ENCODE measurements at places on chromosomes 13 and 19. TPM values are rescaled to one million over a fixed set of nuclear protein-coding genes. Genes with fewer than 3 reads are reported as not detected.

The PSG4 gene
- 0.71 TPM for total RNA-seq

The CGB2 gene
- not detected for total RNA-seq

The ACTMAP gene
- total RNA-seq: 17.5 TPM

The LCP1 gene
- 0.26 TPM for total RNA-seq

The KCNRG gene
- total RNA-seq: 0.71 TPM

The ZNF530 gene
- 5.6 TPM for total RNA-seq

The RUVBL2 gene
- total RNA-seq: 232 TPM

The PTH2 gene
- total RNA-seq: not detected

The OVOL3 gene
- total RNA-seq: 0.36 TPM

The ACP4 gene
- total RNA-seq: not detected

The LYPD3 gene
- 0.22 TPM for total RNA-seq

The CEACAM6 gene
- total RNA-seq: 20.6 TPM

The GPR4 gene
- 0.22 TPM for total RNA-seq

The ZNF799 gene
- total RNA-seq: 1.7 TPM

The UHRF1 gene
- 43.0 TPM for total RNA-seq

The CPB2 gene
- total RNA-seq: not detected

The SMIM44 gene
- not detected for total RNA-seq

Measured in A549 treated with GW870086 at 1 μM for 4 hours (cell line).